Vagina (tissue), 2 donors: ENCODE measurements at places on chromosomes 6 and 20. TPM values are rescaled to one million over a fixed set of nuclear protein-coding genes. Genes with fewer than 3 reads are reported as not detected.

- no peak for DNase-seq
Measured at GRCh38 chr6:144654506-144654905, 369.4 kb downstream of the UTRN start.

GRCh38 chr20:59299945-59300332, 472 bp upstream of the EDN3 start:
- no peak for DNase-seq

The IMPG1 gene
- not detected for total RNA-seq

DNA sequence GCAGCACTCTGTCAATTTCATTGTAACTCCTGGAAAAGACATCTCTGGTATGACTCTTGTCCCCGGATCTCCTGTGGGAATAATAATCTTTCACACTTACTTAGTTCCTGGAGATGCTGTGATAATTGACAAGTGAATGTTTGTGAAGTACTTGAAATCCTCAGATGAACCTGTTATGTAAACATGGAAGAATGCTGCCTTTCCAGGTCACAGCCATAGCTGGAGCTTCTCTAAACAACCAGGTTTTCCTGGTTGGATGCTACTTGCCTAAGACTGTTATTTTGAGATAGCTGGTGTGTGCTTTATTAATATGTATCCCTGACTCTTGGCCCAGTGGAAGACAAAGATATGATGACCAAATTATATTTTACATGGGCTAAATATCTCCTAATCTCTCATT, 228.6 kb downstream of the KCNQ5 start:
- no peak for DNase-seq

The RIPPLY2 gene
- total RNA-seq: not detected

DNA sequence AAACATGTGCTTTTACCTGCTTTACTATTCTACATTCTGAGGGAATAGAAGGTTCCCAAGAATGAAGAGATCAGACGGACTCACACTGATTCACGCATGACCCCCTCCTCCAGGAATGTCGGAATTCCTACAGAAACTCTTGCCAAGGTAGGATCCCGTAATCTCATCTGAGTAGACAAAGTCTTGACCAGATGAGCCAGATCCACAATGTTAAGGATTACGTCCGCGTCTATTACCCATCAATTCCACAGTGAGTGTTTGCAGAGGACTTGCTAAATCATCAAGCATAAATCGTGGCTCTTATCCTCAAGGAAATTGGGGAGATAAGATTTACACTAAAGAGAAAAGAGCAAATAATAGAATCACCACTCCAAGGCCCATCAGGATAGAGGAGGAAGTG, 245.9 kb upstream of the FOXQ1 start:
- DNase-seq: no peak

GRCh38 chr6:73747289-73747688, 51.3 kb downstream of the CD109 start:
- no peak for DNase-seq

DNA sequence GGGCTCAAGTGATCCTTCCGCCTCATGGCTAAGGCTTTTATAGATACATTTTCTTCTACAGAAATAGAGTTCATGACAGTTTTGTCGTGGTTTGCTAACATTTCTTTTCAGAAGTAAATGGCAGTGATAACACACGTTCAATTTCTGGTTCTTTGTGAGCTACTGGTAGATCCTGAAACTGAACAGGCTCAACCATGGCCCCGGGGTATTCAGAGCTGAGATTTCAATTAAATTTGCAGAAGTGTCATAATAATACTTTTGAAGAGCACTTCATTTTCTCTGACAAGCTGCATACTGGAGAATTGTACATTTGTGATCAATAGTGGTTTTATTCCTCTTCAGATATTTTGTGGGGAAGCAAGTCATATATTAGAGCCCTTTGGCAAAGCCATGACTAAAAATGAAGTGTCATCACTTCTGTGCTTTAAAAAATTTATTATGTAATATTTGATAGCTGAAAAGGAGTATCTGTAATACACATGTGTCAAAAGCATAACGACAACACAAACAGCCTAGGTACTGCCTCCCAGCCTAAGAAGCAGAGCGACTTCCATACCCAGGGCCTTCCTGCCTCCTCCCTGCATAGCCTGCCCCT, 84.3 kb upstream of the SCP2D1 start:
- DNase-seq: no peak

DNA sequence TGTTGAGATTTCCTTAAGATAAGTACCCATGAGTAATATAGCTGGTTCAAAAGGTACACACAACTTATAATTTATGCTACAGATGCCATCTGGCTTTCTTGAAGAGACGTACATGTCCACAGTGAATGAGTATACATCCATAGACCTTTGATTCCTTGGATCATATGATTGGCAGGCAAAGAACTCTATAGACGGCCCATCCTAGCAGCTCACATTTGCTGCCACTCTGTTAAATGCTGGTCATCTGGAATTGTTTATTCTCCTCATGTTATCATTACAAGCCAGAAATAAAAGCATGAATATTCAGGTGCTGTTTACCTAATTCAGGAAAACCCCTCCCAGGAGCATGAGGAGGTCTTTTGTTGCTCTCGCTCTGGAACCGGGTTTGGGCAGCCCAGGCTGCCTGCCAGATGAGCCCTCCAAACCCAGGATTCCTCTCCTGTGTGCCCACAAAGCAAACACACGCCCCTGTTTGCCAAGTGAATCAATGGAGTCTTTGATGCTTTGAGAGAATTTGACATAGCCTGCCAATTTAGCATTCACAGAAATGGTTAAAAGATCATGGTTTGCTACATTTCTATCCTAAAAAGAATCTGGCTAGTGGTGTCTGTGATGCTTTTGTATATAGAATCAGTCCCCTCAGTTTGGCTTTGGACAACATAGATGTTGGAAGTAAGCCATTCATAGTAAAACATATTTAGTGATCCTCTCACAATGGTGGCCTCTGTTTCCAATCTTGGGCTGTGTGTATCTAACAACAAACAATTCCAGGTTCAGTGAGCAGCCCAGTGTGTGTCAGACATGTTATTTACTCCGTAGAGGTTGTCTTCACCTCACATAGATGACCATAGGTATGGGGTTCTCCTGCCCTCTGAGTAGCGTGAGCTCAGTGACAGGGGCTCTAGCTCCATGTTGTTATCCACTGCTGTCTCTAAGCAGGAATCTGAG, 17.5 kb upstream of the PLCG1 start:
- no peak for DNase-seq

GRCh38 chr6:84242265-84242664, 14.8 kb upstream of the CEP162 start:
- no peak for DNase-seq

- DNase-seq: no peak
Measured at GRCh38 chr20:53828682-53829254, 235.1 kb upstream of the ZNF217 start.
